ENCODE measurements at places on chromosomes 7 and 10.

DNA sequence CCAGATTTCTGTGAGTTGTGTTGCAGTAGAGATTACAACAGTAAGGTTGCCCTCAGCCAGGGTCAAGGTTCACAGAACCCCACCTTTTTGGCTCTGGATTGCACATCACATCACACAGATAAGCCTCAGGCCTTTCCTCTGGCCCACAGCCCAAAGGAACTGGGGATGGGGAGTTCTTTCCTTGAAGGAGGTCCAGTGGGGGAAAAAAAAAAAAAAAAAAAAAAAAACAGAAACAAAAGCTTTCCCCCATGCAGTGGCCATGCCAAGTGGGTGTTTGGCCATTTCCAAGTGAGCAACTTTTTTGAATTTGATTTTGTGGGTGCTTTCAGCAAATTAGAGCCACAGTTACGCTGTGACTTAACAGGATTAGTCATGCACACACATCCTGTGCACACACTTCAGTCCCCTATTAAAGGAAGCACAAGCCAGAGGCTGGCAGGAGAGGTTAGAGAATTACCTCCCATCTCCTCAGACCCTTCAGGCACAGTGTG lies 79.3 kb upstream of the NANOS1 start:
- DNase-seq = no peak

- no peak for DNase-seq
These were observed 48.5 kb upstream of the KCNMA1 start for GRCh38 chr10:77686096-77686495.

- no peak for DNase-seq
These were observed 116.8 kb downstream of the ITIH5 start for GRCh38 chr10:7550013-7550412.

DNA sequence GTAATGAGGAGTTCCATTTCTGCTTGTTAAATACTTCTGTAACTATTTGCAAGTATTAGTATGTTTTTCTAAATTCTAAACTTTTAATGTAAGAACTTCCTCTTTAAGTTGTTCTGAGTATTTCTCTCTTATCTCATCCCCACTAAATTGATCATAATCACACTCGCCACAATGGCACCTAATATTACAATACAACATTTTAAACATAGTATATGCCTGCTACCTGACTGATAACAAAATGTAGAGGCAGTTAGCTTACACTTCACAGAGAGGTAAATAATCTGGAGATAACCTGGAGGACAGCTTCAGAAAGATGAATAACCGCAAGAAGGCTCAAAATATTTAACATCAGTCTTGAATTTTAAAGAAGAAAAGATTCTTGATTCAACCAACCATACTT lies 48.6 kb downstream of the HIBADH start:
- DNase-seq = no peak

GRCh38 chr10:66058594-66058993 lies 867.2 kb upstream of the LRRTM3 start:
- no peak for DNase-seq

DNA sequence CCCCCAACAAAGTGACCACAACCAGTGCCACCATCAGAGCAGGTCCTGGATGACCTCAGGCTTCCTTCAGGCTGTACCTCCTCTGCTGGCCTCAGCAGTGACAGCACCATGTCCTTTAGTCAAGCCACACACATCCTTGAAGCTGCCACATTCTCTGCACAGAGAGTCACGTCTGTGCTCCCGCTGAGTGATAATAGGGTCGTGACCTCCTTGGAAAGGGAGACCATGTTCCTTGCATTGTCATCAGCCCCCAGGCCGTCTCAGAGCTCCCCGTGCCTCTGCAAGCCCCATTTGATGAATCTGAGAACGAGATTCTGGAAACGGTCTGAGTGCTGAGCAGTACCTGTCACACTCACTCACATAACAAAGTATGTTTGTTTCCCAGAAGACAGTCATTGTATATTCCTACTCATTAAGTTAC lies 106.5 kb upstream of the PRR15 start:
- DNase-seq = no peak

DNA sequence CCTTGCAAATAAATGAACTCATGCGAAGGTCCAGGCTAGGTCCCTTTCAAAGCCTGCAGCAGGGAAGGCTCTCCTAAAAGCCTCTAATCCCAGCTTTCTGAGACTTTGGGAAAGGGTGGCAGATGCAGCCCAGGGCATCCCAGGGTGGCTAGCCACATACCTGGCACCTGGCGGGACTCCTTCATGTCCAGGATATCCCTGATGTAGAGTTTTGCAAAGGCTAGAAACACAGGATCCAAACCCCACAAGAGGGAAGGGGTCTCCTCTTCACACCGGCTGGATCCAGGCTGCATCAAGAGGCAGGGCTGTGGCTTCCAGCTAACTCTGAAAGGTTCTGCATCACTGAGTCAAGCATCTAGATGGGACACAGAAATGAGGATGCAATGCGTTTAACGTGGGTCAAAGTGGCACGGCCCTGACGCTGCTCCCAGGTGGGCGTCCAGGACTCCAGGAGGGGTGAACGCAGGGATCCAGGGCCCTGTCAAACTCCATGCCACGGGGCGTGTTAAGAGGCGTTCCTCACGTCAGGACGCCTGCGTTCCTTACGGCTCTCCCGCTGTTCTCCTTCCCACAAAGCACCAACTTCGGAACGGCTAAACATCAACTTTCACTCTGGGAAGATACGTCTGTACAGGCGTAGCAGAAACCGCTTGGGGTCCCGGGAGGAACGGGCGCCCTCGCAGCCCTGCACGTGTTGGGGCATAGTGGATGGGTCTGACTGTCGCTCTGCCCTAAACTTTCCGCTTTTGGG lies 507 bp downstream of the STN1 start:
- DNase-seq = no peak

DNA sequence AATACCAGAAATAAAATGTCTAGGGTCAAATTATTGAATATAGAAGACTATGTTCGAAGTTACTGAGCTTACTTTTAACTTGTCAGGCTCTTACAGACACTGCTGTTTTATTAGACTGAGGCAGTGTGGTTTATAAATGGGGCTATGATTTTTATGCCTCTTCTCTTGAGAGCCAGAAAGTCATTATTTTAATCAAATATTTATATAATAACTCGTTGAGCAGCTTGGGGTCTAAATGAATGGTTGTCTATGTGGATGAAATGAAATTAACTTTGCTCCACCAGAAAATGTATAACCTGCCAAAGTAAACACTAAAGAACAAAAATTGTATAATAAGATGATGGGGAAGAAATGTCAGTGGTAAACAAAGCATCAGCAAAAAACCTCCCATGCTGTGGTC lies 175.6 kb upstream of the THSD7A start:
- DNase-seq = no peak

DNA sequence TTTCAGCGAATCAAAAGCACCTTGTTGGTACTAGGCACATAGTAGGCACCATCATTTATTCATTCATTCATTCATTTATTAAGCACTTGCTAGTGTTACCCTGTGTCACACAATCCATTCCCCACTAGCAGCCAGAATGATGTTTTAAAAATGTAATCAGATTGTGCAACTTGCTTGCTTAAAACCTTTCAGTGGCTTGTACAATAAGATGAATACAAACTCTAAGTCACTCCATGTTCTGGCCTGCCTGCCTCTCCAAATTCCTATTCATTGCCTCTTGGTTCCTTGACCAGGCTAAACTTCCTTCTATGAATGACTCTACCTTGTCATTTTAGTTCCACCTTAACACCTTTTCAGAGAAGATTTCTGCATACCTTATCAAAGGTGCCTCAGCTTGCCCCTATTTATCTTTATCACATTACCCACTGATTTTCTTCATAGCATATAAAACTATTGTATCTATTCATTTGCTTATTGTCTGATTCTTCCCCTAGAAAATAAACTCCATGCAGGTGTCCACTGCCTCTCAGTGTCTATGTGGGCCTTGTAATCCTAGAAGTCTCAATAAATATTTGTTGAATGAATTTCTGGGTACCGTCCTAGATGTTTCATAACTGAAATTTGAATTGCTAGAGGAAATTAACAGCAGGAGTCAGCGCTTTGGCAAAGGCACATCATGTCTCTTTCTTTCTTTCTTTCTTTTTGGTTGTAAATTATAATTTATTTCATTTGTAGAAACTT lies 169.5 kb downstream of the TMEM26 start:
- no peak for DNase-seq

DNA sequence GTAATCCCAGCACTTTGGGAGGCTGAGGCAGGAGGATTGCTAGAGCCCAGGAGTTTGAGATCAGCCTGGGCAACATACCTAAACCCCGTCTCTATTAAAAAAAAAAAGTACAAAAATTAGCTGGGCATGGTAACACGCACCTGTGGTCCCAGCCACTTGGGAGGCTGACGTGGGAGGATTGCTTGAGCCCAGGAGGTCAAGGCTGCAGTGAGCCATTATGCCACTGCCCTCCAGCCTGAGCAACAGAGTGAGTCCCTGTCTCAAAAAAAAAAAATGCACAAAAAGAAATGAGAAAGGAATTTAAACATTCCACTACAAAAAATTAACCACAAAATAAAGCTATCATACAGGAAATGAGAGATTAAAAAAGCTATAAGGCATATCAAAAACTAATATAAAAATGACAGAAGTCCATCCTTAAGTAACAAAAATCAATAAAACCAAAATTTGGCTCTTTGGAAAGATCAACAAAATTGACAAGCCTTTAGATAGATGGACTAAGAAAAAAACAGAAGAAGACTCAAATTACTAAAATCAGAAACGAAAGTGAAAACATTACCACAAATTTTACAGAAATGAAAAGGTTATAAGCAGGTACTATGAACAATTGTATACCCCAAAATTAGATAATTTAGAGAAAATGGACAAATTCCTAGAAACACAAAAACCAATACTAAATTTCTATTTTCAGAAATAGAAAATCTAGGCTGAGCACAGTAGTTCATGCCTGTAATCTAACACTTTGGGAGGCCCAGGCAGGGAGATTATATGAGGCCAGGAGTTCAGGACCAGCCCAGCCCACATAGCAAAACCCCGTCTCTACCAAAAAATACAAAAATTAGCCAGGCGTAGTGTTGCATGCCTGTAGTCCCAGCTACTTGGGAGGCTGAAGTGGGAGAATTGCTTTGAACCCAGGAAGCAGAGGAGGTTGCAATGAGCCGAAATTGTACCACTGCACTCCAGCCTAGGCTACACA lies 42.4 kb upstream of the NANOS1 start:
- no peak for DNase-seq

DNA sequence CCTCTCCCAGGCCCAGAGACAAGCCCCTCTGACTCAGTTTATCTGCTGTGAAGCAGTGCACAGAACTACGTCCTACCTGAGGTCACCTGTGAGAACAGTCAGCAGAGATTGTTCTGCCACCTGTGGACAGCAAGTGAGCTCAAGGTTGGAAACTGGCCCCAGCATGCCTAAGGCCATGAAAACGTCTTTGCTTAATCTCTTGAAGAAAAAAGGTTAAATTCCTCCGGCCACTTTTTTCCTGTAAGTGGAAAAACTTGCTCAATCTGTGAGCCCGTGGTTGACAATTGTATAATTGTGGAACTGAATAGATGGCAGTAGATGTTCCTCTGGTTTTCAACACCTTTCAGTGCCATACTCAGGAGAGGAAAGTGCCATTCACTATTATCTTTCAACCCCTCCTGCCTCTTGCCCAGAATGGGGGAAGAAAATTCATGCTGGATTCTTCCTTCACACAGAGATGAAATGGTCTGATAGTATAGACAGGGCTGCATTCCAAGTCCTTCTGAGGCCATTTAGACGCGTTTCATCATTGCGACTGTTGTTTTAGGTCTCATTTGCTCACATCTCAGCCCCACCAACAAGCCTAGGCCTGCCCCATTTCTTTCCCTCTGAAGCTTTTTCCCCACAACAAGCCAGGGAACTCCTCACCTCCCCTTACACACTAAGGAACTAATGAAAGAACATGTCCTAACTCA lies 292.9 kb downstream of the FZD1 start:
- DNase-seq = no peak

DNA sequence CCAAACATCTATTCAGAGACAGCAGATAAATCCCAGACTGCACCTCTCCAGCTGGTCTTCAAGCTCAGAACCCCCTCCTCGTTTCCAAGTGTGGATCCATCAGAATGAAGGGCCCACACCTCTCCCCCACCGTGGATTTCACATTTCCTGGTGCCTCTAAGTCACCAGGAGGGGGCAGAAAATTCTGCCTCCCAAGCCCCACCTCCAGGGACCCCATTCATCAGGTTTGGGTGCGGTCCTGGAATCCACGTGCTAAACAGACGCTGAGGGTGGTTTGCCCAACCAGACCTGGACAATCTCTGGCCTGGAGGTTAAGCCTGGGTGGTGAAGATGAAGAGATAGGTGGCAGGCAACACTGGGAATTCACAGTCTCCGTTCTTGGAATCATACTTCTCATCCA lies 92.4 kb downstream of the WDR11 start:
- DNase-seq = no peak

GRCh38 chr7:134866617-134867016 lies 87.2 kb downstream of the CALD1 start:
- no peak for DNase-seq

DNA sequence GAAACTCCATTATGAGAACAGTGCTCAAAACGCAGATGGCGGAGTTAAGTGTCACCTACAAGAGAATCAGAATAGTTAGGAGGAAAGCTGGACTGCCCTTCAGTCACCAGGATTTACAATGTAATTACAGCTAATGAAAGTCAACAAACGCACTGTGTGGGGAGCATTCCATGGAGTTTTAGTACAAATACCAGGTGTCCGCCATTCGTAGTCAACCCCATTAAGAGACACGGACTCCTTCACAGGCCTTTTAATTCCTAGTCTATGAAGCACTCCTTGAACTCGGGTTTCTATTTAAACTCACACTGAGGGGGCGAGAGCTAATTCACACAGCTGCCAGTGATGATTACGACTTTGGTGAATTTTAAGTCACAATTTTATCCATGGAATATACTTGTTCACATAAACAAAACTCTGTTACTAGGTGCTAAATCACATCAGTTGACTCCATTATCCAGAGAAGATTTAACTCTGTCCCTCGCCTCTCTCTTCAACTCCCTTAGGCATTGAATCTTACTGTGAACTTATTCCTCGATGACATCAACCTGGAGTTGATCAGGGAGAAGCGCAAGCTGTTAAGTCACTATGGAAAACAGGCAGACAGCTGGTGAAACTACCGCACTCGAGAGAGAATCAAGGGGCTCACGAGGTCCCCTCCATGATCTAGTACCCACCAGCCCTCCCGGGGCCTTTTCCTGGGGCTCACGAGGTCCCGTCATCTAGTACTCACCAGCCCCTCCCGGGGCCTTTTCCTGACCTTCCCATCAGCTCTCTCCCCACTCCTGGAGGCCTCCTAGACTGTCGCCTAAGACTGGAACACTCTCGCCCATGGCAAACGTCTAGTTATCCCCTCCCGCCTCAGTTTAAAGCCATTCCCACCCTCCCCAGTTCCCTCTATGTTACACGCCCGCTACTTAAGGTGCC lies 1.5 kb downstream of the ZFAND2A start:
- DNase-seq = no peak

DNA sequence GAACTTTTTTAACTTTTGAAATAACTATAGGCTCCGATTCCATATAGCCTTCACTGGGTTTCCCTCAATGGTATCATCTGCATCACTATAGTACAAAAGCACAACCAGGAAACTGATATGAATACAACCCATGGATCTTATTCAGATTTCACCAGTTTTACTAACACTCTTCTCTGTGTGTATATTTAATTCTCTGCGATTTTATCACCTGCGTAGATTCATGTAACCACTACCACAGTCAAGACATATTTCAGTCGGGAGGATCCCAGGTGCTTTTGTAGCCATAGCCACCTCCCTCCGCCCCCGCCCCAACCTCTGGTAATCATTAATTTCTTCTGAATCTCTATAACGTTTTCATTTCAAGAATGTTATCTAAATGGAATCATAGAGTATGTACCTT lies 82.8 kb upstream of the C7orf33 start:
- DNase-seq = no peak

- DNase-seq = no peak
These were observed 6.7 kb downstream of the CHST3 start for GRCh38 chr10:71970869-71971268.
